ENCODE measurements at places on chromosomes 11 and 22. TPM values are rescaled to one million over a fixed set of nuclear protein-coding genes. Genes with fewer than 3 reads are reported as not detected.

KRTAP5-8 gene
- not detected for total RNA-seq

- no peaks in the 10 kb centered on the region for H3K36me3 ChIP-seq
- no peak overlapping the region for H3K27ac ChIP-seq
- H3K27me3 ChIP-seq: no peaks in the 10 kb centered on the region
- H3K4me3 ChIP-seq: no peak overlapping the region
Measured at GRCh38 chr22:44336962-44337677, 24.4 kb upstream of the SHISAL1 start.

GRCh38 chr11:12981676-12982522 is 27.2 kb upstream of the RASSF10 start:
- no peaks in the 10 kb centered on the region for H3K36me3 ChIP-seq
- no peak for DNase-seq
- no peak overlapping the region for H3K4me3 ChIP-seq
- H3K4me1 ChIP-seq: peaks cover 5% of the 10 kb centered on the region

- H3K36me3 ChIP-seq: peaks cover 4% of the 10 kb centered on the region
- no peaks in the 10 kb centered on the region for H3K27me3 ChIP-seq
- no peak overlapping the region for H3K27ac ChIP-seq
- no peak overlapping the region for H3K4me3 ChIP-seq
Measured at GRCh38 chr11:68349461-68350249, 37.3 kb downstream of the LRP5 start.

GRCh38 chr11:17542249-17542648 is 2.0 kb downstream of the USH1C start:
- H3K27me3 ChIP-seq: peaks cover 11% of the 10 kb centered on the region
- H3K4me1 ChIP-seq: no peaks in the 10 kb centered on the region
- no peak overlapping the region for H3K27ac ChIP-seq
- H3K36me3 ChIP-seq: no peaks in the 10 kb centered on the region
- no peak for DNase-seq

All from PC-3 (cell line).